Kidney (tissue), 22 donors: ENCODE measurements at places on chromosomes 7 and 10.

GRCh38 chr7:96636979-96637378, 72.7 kb downstream of the SEM1 start:
- no peak for DNase-seq

GRCh38 chr7:25187932-25188331, 40.4 kb downstream of the NPVF start:
- DNase-seq: no peak

DNA sequence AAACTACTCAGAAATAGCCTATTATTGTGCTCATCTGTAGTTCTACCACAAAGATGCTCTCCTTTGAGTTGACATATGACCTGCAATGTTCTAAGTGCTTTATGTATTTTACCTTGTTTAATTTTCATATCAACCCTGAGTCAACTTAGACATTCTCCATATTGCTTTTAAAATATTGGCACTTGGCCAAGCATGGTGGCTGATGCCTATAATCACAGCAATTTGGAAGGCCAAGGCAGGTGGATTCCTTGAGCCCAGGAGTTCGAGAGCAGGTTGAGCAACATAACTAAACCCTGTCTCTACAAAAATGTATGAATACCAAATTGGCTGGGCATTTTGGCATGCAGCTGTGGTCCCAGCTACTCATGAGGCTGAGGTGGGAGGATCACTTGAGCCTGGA, 50.6 kb downstream of the PRKG1 start:
- no peak for DNase-seq

GRCh38 chr7:109844362-109844761, 1246.6 kb upstream of the LRRN3 start:
- no peak for DNase-seq

DNA sequence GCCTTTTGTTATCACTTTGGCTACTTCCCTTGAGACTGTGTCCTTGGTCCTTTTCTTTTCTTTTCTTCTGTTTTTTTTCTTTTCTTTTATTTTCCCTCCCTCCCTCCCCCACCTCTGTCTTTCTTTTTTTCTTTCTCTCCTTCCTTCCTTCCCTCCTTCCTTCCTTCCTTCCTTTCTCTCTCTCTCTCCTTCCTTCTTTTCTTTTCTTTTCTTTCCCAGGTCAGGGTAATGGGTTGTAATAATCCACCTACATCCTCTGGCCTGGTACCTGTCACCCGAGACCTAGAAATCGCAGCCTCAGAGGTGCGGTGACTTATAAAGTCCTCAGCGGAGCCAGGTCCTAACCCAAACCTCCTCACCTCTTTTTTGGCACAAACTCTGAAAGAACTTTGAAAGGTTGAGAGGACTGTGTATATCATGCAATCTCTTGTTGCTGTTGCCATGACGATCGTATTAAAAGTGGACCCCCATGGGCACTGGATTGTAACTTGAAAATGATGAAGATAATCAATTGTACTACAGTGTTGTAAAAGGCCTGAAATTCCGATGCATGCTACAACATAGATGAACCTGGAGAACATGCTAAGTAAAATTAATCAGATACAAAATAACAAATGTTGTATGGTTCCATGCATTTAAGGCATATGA, 140.7 kb upstream of the AGK start:
- DNase-seq: no peak

- no peak for DNase-seq
Observed at GRCh38 chr7:145152589-145152988, 316.7 kb upstream of the TPK1 start.

- DNase-seq: peak; percentile 86
Observed at GRCh38 chr10:69866688-69867461, 65.2 kb downstream of the COL13A1 start.

GRCh38 chr10:101354328-101355071, 535 bp downstream of the BTRC start:
- peak; percentile 92 for DNase-seq

- no peak for DNase-seq
Observed at GRCh38 chr10:71014021-71014805, 125.8 kb upstream of the PCBD1 start.

GRCh38 chr7:92914645-92915044, 78.3 kb upstream of the CDK6 start:
- DNase-seq: no peak

DNA sequence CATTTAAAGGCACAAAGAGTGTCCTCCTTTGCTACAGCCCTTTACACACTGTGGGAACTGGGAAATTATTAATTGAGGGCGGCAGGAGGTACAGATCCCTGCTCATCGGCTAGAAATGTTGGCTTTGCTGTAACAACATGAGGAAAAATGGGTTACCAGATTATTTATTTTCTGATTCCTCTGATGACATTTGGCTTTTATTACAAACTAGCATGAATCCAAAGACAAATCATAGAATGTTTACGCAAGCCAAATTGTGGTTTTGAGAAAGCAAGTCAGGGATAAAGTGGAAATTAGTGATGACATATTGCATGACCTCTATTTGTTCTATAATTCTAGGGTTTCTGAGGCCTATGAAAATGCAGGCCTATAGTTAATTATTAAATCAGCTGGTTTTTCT, 126.1 kb upstream of the TMEM196 start:
- no peak for DNase-seq

- no peak for DNase-seq
Observed at GRCh38 chr10:53135213-53135896, 362.8 kb upstream of the MBL2 start.

GRCh38 chr10:103473261-103473671, 5.8 kb downstream of the CALHM3 start:
- DNase-seq: no peak

- no peak for DNase-seq
Observed at GRCh38 chr10:51860257-51860656, 160.9 kb upstream of the CSTF2T start.
